ENCODE measurements at places on chromosomes 11 and 22.

DNA sequence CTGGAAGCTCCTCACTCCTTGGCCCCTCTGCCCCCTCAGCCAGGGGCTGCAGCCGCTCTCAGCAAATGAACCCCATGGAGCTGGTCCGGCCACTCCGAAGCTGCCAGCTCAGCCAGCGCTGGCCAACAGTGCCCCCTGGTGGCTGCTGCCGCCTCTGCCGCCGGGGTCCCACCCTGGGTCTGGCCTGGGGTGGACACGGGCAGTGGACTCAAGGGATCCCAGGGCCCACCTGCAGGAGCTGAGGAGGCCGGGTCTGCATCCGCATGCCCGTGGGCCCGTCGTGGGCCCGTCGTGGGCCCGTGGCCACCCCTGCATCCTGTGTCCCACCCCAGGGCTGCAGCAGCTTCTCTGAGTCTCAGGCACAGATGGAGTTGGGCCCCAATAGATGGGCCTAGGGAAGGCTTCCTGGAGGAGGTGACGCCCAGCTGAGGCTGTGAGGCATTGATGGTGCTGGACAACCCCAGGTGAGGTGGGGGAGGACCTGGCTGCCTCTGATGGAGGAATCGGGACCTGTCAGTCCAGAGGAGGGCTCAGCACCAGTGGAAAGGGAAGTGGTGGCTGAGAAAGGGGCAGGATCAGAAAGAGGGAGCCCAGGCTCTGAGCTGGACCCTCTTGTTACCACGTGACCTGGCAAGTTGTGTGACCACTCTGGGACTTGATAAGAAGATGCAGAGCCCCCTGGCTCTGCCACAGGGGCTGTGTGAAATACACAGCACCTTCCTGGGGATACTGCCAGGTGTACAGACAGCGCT lies 522.3 kb downstream of the BRD1 start:
- DNase-seq: peak; percentile 74

GRCh38 chr11:130112071-130112830 lies 42.6 kb downstream of the APLP2 start:
- no peak for DNase-seq

DNA sequence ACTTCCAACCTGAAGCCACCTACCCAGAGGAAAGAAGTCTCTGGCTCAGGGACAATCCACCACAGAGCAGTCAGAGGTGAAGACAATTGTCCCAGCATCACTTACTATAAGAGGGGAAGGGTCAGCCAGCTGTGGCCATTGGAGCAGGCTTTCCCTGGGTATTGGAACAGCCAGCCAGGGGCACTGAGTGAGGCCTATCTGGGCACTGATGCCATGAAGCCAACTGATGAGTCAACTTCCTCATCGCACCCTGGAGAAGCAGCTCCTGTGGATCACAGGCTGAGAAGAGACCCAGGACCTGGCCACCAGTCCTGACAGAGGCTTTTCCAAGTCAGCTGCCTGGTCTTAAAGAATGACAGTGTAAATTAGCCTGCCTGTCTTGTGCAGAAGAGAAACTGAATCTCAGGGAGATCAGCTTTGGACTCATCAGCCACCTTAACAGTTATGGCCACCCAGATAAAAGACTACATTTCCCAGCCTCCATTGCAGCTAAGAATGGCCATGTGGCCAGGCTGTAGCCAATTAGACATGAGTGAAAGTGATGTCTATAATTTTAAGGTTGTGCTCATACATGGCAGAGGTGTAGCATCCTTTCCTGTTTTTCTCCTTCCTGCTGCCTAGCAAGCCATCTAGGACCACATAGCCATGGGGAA lies 19.0 kb downstream of the CHST1 start:
- peak; percentile 36 for DNase-seq

- no peak for DNase-seq
These were observed 43.1 kb upstream of the FGF3 start for GRCh38 chr11:69862331-69862771.

DNA sequence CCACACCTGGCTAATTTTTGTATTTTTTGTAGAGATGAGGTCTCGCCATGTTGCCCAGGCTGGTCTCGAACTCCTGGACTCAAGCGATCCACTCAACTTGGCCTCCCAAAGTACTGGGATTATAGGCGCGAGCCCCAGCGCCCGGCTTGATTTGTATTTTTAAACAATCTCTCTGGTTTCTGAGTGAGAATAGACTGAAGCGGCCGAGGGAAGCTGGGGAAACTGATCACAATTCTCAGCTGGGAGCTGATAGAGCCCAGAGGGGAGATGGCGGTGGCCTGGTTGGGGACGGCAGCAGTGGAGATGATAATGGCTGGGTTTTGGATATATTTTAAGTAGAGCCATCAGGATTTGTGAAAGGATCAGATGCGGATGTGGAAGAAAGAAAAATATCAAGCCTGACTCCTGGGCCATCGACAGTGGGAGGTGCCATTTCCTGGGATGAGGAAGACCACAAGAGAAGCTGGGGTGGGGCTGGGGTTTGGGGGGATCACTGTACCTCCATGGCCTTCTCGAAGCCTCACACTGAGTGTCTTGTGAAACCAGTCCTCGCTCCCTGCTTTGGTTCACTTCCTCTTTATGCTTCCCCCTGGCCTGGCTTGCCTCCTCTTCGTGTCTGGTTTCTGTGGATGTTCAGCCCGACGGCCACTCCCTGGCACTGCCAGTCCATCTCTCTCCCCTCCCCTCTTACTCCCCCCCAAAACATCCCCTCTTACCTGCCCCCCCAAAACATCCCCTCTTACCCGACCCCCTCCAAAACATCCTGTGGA lies 51.9 kb downstream of the IGLL1 start:
- DNase-seq: no peak

DNA sequence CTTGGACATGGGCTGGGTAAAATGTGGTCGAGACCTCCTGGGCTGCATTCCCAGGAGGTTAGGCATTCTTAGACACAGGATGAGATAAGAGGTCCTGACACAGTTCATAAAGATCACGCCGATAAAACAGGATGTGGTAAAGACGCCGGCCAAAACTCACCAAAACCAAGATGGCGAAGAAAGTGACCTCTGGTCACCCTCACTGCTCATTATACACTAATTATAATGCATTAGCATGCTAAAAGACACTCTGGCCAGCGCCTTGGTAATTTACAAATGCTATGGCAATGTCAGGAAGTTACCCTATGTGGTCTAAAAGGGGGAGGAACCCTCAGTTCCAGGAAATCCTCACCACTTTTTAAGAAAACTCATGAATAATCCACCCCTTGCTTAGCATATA lies 983.3 kb downstream of the OPCML start:
- DNase-seq: no peak

DNA sequence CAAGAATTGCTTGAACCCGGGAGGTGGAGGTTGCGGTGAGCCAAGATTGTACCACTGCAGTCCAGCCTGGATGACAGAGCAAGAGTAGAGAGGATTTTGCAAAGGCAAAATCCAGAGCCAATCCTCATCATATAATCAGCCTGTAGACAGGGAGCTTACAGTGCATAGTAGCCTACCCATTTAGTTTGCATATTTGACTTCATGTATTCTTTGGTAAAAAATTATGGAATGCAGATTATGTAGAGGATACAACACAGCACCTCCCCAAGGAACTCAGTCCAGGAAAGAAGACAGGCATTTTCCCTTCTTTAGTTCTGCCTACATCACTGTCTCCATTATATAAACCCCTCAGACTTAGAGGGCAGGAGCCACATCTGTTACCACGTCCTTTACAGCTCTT lies 39.7 kb upstream of the YWHAH start:
- DNase-seq: no peak

DNA sequence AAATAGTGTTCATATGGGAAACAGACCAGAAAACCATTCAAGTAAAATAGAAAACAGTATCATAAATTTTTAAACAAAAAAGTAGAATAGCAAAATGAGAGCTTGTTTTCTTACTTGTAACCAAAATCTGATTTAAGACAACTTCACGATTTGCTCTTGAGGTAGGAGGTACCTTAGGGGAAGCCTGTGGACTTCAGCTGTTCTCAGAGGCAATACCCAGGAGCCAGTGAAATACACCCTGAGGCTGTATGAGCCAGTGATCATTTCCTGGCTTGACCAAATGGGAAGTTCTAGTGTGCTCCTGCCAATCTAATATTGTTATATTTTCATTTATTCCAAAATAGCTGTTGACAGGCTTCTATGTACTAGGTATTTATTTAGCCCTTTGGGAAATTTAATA lies 104.8 kb downstream of the ARHGAP42 start:
- no peak for DNase-seq

GRCh38 chr11:66317723-66318599 lies 1.1 kb upstream of the CD248 start:
- no peak for DNase-seq

GRCh38 chr11:92685049-92685448 lies 284.4 kb upstream of the MTNR1B start:
- no peak for DNase-seq

- DNase-seq: no peak
These were observed 30.6 kb upstream of the NARS2 start for GRCh38 chr11:78605296-78605695.

- peak; percentile 86 for DNase-seq
These were observed at the start of gene PDE3B for GRCh38 chr11:14643697-14644225. TSS of gene PDE3B (plus strand) at chr11:14643804. CDS start at chr11:14644076, 272 bp downstream.

DNA sequence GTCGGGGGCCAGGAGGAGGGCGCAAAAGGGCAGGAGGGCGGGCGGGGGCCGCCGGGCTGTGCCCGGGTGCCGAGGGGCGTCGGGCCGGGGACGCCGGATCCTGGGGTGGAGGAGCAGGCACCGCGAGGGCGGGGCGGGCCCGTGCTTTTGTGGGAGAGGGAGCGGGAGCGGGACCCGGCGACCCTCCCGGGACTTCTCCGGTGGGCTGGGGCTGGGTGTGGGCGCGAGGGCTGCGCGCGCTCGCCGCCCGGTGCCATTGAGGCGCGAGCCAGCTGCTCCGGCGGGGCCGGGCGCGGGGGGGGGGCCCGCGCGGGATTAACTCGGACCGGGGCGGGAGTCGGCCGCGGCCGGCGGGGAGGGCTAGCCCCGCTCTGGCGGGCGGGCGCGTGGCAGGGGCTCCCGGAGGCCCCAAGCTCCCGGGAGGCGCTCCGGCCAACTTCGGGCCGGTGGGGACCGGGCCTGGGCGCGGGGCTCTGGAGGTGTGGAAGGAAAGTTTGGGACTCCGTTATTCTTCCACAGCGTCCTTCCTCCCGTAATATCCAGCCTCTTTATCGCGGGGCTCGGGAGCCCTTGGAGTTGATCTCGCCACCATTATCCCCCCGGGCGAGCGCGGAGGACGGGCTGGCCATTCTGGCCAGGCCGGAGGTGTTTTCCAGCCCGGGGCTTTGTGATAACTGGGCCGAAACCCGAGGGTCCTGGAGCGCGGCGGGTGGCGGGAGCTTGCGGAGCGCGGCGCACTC lies 936 bp downstream of the CECR2 start:
- DNase-seq: peak; percentile 35

- DNase-seq: no peak
These were observed 104.9 kb downstream of the TMEM135 start for GRCh38 chr11:87142594-87142993.

DNA sequence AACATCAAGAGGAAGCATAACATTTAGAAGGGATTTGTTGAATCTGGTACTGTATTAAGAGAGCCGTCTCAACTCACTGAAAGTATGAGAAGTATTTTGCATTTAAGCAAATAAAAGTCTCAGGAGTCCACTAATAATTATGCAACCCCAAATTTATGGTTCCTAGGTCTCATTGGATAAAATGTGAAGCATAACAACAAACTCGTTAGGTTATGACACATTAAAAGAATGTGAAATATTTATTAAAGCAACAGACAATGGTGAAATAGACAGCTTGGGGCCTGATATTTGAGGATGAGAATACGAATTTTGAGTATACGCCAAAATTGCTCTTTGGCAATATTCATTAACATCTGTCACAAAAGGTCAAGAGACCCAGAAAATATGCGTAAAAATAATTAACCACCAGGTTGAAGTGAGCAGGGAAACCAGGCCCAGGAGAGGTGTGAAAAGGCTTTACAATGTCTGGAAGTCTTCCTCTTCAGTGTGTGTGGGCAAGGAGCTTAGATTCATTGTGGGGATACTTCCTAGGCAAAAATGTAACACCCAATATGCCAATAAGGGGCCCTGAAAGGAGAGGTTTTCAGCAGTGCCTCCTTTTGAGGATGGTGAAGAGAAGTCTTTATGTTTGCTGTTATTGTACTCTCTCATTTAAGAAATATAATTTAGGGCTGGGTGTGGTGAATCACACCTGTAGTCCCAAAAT lies 89.2 kb downstream of the FDX1 start:
- no peak for DNase-seq

GRCh38 chr11:44731685-44732430 lies 5.1 kb downstream of the TSPAN18 start:
- DNase-seq: no peak

GRCh38 chr11:1221848-1222311 lies 986 bp upstream of the MUC5B start:
- DNase-seq: peak; percentile 17

GRCh38 chr22:45334528-45334927 lies 24.8 kb downstream of the FAM118A start:
- DNase-seq: no peak

DNA sequence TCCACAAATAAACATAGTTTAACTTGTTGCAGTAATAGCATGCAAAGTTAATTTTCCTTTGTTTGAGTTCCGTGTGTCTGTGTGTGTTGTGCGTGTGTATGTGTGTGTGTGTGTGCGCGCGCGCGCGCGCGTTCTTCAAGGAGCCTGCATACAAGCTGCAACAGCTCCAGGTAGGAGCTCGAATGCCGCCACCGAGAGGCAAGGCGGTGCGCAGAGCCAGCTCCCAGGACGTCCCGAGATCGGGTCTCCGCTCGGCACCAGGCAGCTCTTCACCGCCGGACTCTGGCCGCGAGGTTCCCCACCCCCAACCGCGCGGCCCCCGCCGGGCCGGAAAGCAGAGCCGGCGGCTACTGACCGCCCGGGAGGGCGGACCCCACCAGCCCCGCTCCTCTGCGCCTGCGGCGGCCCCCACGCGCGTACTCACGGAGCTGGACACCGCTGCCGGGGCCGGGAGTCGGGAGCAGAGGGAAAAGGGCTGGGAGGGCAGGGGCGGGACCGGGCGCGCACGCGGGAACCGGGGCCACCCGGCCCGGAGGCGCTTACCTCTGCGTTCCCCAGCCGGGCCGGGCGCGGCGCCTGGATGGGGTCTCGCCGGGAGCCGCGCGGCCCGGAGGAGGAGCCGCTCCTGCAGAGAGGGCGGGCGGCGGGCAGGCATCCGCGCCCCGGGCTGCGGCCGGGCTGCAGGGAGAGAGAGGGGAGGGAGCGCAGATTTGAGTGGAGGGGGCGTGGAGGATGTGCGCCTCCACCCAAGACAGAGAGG lies 40.4 kb upstream of the AKIP1 start:
- DNase-seq: peak; percentile 58

GRCh38 chr11:98300719-98301118 lies 720.0 kb upstream of the CNTN5 start:
- DNase-seq: no peak

GRCh38 chr11:6825231-6825744 lies 20.2 kb upstream of the OR10A5 start:
- no peak for DNase-seq

Measured in GM20000 (cell line).